Activated T-helper 2 cell treated with anti-CD3 and anti-CD28 coated beads, Interferon-gamma antibody, Interleukin-2, Interleukin-4, amounts not matched to agents 10 μg/mL and 5 μg/mL and 100 μg/mL, durations not matched to agents 14 hours and 24 hours and 36 hours (primary cell): ENCODE measurements at places on chromosomes 3 and 15. TPM values are rescaled to one million over a fixed set of nuclear protein-coding genes. Genes with fewer than 3 reads are reported as not detected.
A peak's percentile ranks its signal among the peaks of the same experiment; 100 is the strongest.

DNA sequence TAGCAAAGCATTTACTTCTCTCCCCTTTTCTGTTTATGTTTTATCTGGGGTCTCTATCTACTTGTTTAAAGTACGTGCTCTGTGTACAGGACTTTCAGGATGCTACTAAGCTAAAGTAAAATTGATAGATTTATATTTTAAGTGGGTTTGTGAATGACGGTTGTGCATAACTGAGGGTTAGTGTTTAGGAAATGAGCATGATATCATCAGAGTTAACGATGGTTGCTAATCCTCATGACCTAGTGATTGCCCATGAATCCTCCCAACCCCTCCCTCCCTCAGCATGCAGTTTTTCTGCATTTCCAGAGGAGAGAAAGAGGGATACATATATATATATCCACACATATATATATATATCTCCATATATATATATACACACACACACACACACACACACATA lies 957.2 kb downstream of the TUSC7 start:
- no peaks in the 10 kb centered on the region for H3K36me3 ChIP-seq
- no peak overlapping the region for H3K4me3 ChIP-seq
- H3K27ac ChIP-seq: no peak overlapping the region
- no peaks in the 10 kb centered on the region for H3K27me3 ChIP-seq

- no peak for DNase-seq
- no peaks in the 10 kb centered on the region for H3K4me1 ChIP-seq
- H3K36me3 ChIP-seq: no peaks in the 10 kb centered on the region
- H3K27ac ChIP-seq: no peak overlapping the region
- no peak overlapping the region for H3K4me3 ChIP-seq
Observed at GRCh38 chr3:134817297-134817696, 22.2 kb downstream of the EPHB1 start.

The EXD1 gene
- not detected in 2 replicates for total RNA-seq

The PLA2G4E gene
- not detected in 2 replicates for total RNA-seq

DNA sequence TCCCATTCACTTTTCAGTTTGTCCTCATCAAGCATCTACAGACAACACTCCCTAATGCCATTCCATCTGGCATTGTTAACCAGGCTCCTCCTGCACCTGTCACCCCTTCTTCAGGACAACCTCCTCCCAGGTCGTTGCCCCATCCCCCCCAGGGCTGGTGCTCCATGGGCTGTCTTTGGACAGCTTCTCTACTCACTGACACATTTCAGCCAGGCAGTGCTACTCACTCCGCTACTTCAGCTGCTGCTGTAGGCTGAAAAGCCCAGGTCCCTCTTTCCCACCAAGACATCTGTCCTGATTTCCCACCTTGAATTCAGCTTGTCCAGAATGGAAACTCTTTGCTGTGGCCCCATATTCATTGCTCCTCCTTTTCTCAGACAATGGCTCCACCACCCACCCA lies 61.9 kb downstream of the ADAMTS17 start:
- H3K4me3 ChIP-seq: no peak overlapping the region
- no peak overlapping the region for H3K27ac ChIP-seq
- H3K36me3 ChIP-seq: no peaks in the 10 kb centered on the region
- no peaks in the 10 kb centered on the region for H3K27me3 ChIP-seq
- DNase-seq: no peak

The AP3B2 gene
- not detected in 2 replicates for total RNA-seq

- no peaks in the 10 kb centered on the region for H3K36me3 ChIP-seq
- H3K4me3 ChIP-seq: no peak overlapping the region
- peaks cover 4% of the 10 kb centered on the region for H3K27me3 ChIP-seq
- no peak for DNase-seq
- H3K4me1 ChIP-seq: no peaks in the 10 kb centered on the region
Observed at GRCh38 chr3:115081444-115081843, 65.6 kb downstream of the ZBTB20 start.

The AMOTL2 gene
- total RNA-seq: not detected in 2 replicates

- no peaks in the 10 kb centered on the region for H3K36me3 ChIP-seq
- peaks cover 12% of the 10 kb centered on the region for H3K4me1 ChIP-seq
- H3K27ac ChIP-seq: no peak overlapping the region
- no peak for DNase-seq
Observed at GRCh38 chr3:186260726-186261125, 101.3 kb downstream of the DGKG start.

DNA sequence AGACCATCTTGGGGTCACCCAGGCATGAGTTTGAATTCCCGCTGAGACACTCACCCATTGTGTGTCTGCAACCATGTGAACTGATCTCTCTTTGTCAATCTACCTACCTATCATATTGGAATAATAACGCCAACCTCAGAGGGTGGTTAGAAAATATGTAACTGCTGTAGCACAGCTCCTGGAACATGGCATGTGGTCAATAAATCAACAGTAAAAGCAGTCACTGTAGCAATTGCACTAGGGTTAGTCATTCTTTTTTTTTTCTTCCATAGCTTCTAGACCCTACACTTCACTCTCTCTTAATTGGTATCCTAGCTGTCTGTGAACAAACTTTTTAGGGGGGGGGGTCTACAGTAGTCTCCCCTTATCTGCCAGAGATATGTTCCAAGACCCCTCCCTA lies 64.2 kb upstream of the SLCO2A1 start:
- no peaks in the 10 kb centered on the region for H3K27me3 ChIP-seq
- no peak overlapping the region for H3K27ac ChIP-seq
- H3K4me3 ChIP-seq: no peak overlapping the region
- no peak for DNase-seq
- no peaks in the 10 kb centered on the region for H3K36me3 ChIP-seq

DNA sequence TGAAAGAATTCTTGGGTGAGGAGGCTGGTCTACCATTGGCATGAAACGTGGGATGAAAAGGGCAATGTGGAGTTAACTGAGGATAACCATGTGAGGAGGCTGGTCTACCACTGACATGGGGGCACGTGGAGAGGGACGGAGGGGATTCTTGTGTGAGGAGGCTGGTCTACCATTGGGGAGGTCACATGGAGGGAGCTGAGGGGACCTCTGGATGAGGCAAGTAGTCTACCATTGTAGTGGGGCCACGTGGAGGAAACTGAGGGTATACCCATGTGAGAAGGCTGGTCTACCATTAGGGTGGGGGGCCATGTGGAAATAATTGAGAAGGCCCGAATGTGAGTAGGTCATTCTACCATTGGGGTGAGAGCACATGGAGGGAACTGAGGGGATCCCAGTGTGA lies 154.1 kb downstream of the FBLN2 start:
- no peak overlapping the region for H3K4me3 ChIP-seq
- no peak overlapping the region for H3K27ac ChIP-seq
- H3K27me3 ChIP-seq: no peaks in the 10 kb centered on the region

GRCh38 chr15:55319537-55320237 lies 665 bp downstream of the PIGB start:
- peak overlapping the region; percentile 100 for H3K4me3 ChIP-seq
- H3K27me3 ChIP-seq: no peaks in the 10 kb centered on the region
- peak overlapping the region; percentile 98 for H3K27ac ChIP-seq
- H3K4me1 ChIP-seq: peaks cover 46% of the 10 kb centered on the region
- peaks cover 52% of the 10 kb centered on the region for H3K36me3 ChIP-seq
- DNase-seq: no peak

The FAM107A gene
- total RNA-seq: not detected in 2 replicates

The LMLN gene
- 4.3 and 4.4 TPM in 2 replicates for total RNA-seq

GRCh38 chr3:125356140-125357026 lies 18.7 kb downstream of the ZNF148 start:
- no peak overlapping the region for H3K27ac ChIP-seq
- DNase-seq: no peak
- H3K36me3 ChIP-seq: peaks cover 16% of the 10 kb centered on the region
- peaks cover 46% of the 10 kb centered on the region for H3K4me1 ChIP-seq

The TMEM40 gene
- total RNA-seq: not detected in 2 replicates

- H3K27me3 ChIP-seq: peaks cover 19% of the 10 kb centered on the region
- H3K4me3 ChIP-seq: no peak overlapping the region
- H3K27ac ChIP-seq: no peak overlapping the region
- H3K4me1 ChIP-seq: peaks cover 5% of the 10 kb centered on the region
Observed at GRCh38 chr3:126352476-126353454, 4.4 kb downstream of the KLF15 start.

The ZNF502 gene
- 0.27 and 0.62 TPM in 2 replicates for total RNA-seq

DNA sequence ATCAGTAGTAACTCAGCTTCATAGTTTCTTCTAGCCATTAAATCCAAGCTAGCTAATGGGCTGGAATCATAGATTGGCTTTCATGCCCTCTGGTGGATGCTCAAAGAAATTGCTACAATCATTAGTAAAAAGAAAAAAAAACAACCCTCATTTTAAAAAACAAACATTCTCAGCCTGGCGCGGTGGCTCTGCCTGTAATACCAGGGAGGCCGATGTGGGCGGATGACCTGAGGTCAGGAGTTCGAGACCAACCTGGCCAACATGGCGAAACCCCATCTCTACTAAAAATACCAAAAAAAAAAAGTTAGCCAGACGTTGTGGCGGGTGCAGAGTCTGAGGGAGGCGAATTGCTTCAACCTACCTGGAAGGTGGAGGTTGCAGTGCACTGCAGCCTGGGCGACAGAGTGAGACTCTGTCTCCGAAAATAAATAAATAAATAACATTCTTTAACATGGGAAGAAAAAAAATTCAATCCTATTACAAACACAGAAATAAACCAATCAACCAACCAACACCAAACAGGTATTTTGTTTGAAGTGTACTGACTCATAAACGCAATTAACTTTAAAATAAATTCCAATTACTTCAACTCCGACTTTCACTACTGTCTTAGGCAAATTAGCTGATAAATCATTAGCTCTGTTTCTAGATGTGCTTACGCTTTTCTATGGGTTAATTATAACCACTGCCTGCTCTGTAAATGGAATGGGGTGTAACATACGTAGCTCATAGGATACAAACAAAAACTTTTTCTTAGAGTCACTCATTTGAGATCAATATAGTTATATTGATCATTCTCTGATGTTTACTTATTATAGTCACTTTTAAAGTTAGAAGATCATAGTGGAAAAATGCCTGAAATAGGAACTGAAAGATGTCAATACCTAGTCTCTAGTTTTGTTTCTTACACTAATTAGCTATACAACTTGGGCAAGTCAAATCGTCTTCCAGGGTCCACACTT lies 24.9 kb downstream of the TMEM207 start:
- peak; percentile 28 for DNase-seq
- H3K36me3 ChIP-seq: no peaks in the 10 kb centered on the region
- H3K4me3 ChIP-seq: no peak overlapping the region
- H3K27me3 ChIP-seq: peaks cover 11% of the 10 kb centered on the region

- H3K27me3 ChIP-seq: no peaks in the 10 kb centered on the region
- H3K36me3 ChIP-seq: peaks cover 89% of the 10 kb centered on the region
- H3K27ac ChIP-seq: peak overlapping the region; percentile 89
- no peak for DNase-seq
- H3K4me3 ChIP-seq: peak overlapping the region; percentile 7
- H3K4me1 ChIP-seq: peaks cover 78% of the 10 kb centered on the region
Observed at GRCh38 chr15:38528294-38528693, 36.3 kb downstream of the RASGRP1 start.

- no peak overlapping the region for H3K27ac ChIP-seq
- no peaks in the 10 kb centered on the region for H3K4me1 ChIP-seq
- no peak overlapping the region for H3K4me3 ChIP-seq
- no peaks in the 10 kb centered on the region for H3K36me3 ChIP-seq
Observed at GRCh38 chr3:115931581-115931980, 308.3 kb downstream of the GAP43 start.
